Activated CD4-positive, alpha-beta T cell treated with anti-CD3 and anti-CD28 coated beads, Interleukin-2, Interleukin-4, amounts not matched to agents 100 ng/mL and 50 ng/mL, durations not matched to agents 16 hours and 8 hours (primary cell): ENCODE measurements at places on chromosomes 5 and 9.

DNA sequence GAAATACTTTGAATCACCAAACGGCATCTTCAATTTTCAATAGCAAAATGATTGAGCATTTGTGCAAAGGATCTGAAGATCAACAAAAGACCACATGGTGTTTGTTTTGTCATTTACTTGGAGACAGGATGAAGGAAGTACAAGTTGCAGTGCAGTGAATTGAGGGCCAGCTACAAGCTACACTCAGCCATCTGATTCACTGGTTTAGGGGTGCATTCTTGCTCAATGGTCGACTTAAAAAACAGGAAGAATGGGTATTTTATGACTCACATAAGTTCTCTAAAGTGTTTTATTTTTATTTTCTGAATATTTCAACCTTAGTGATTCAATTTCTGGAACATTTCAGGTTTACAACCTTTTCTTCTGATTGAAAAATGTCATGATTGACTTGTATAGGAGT lies 412.1 kb upstream of the ADAMTSL1 start:
- DNase-seq: no peak

DNA sequence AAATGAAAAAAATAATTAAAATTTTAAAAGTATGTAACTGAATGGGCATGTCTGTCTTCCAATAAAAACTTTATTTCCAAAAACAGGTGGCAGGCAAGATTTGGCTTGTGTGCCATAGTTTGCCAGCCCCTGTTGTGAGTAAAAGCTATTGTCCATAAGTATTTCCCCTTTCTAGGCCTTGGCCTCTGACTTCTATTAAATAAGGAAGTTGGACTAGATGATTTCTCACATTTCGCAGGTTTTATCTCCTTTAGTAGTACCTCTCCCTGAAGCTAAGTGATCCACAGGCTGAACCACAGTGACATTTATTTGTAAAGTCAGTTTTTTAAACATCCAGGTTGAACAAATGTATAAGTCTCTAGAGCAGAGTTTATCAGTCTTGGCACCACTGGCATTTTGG lies 41.3 kb downstream of the RECK start:
- DNase-seq: no peak

GRCh38 chr9:109771087-109771486 lies 8.9 kb upstream of the PALM2AKAP2 start:
- DNase-seq: no peak

GRCh38 chr5:41736641-41737040 lies 133.6 kb downstream of the OXCT1 start:
- no peak for DNase-seq

GRCh38 chr9:20786807-20787206 lies 102.7 kb downstream of the FOCAD start:
- no peak for DNase-seq

DNA sequence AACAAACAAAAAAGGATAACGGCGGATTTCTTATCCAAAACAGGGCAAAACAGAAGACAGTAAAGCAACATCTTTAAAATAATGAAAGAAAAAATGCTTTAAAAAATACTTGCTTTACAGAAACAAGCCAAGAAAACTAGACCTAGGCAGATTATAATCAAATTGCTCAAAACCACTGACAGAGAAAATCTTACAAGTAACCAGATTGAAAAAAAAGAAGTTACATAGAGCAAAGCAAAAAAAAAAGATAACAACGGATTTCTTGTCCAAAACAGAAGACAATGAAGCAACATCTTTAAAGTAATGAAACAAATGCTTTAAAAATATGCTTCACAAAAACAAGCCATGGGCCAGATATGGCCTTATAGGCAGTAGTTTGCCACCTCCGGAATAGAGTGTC lies 51.1 kb downstream of the RICTOR start:
- DNase-seq: no peak

DNA sequence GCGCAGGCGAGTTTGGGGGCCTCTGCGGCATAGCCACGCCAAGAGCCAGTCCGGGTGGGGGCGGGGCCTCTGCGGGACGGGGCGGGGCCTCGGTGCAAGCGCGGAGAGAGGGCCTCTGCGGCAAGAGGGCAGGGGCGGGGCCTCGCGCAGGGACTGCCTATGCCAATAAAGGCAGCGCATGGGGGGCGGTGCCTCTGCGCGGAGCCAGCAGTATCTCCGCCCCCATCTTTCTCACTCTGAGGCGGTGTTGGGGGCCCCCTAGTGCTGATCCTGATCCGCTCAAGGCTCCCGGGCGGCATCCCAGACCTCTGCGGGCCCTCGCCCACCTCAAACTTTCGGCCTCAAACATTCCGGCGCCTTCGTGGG lies 9.2 kb upstream of the GPRIN1 start:
- DNase-seq: peak; percentile 68

- no peak for DNase-seq
These were observed 2.0 kb downstream of the TENT4A start for GRCh38 chr5:6715271-6715670.

DNA sequence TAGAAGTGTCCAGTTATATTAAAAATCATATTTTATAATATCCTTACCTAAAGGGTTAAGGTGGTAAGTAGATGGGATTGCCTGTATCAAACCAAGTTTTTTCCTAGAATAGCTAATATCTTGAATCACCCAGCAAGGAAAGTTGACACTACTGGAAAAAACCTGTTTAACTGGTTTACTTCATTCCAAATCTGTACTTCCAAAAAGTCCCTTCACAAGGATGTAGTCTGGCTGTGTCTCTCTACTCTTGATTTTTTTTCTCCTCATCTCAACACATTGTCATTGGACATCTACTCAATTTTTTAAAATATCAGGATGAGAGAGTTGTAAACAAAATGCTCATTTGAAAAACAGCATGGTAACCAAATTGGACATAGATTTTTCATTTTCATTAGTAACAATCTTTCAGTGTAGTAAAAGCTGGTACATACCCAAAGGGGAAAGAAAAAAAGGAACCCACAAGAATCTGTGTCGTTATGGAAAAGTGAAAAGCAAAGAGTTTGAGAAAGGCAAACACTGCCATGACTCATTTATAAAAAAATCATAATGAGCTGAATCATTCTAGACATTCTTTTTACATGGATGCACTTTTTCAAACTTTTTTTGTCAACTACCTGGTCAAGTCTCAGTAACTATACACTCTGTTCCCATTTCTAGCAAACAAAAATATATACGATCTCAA lies 173.5 kb downstream of the GLIS3 start:
- no peak for DNase-seq

GRCh38 chr5:91190314-91190690 lies 192.8 kb downstream of the ARRDC3 start:
- no peak for DNase-seq
